ENCODE measurements at places on chromosomes 2 and 18.
A peak's percentile ranks its signal among the peaks of the same experiment; 100 is the strongest.

GRCh38 chr2:14634489-14635390, 2.2 kb downstream of the LRATD1 start:
- peak; percentile 82 for DNase-seq

- no peak for DNase-seq
Observed at GRCh38 chr2:240884221-240884620, 11.7 kb downstream of the MAB21L4 start.

DNA sequence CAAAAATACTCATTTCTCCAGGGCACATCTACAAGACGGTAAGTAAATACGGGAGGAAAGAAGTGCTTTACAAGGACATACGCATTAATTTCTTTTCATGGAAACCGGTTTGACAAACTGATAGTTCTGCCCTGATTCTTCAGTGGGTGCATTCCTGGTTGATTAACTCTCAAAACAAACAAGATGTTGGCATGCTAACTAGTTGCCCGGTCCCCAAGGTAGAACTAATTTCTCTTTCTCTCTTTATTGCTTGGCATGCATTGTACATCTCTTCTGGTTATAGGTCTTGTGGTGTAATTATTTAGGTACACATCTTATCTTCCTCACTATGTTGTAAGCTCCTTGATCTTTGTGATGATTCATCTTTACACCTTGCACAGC, 46.9 kb upstream of the SPATS2L start:
- DNase-seq = no peak

DNA sequence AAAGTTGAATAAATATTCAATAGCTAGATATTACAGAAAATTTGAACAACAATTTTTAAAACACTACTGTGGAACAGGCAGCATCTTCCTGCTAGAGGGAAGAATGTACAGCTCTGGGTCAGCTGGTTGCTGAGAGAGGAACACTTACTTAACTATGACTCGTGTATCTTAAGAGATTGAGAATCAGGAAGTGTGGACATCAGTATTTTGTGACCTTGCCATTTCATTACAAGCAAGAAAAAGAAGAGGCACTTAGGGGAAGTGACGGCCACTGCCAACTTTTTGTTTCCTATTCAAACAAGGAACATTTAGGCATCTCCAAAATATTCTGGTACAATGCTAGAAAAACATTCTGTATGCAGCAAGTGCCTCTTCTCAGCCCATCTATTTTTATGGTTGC, 45.9 kb downstream of the ITPRID2 start:
- DNase-seq = no peak

- no peak for DNase-seq
Observed at GRCh38 chr2:164975891-164976290, 20.6 kb upstream of the SLC38A11 start.

DNA sequence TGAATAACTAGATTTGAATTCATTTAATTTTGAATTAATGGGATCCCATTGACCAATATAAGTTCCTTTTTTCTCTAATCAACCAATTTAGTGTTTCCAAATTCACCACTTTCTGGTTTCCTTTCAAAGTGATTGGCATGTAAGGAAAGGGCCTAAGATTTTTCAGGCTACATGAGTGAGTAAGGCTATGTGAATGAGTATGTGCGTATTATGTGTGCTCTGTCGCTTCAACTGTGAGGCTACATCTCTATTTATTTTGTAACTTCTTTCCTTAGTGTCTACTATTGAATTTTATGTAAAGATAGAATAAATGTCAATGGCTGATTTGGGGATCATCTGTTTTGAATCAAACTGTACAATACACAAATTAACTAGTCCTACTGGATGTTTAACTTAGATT, 110.6 kb downstream of the ABCA12 start:
- DNase-seq = no peak

GRCh38 chr2:197998702-197999101, 194.3 kb downstream of the PLCL1 start:
- no peak for DNase-seq

GRCh38 chr2:179264368-179265081, at the start of gene SESTD1:
TSS of gene SESTD1 (minus strand) at chr2:179264832. CDS start at chr2:179191841, 72,991 bp downstream.
- DNase-seq = peak; percentile 86

DNA sequence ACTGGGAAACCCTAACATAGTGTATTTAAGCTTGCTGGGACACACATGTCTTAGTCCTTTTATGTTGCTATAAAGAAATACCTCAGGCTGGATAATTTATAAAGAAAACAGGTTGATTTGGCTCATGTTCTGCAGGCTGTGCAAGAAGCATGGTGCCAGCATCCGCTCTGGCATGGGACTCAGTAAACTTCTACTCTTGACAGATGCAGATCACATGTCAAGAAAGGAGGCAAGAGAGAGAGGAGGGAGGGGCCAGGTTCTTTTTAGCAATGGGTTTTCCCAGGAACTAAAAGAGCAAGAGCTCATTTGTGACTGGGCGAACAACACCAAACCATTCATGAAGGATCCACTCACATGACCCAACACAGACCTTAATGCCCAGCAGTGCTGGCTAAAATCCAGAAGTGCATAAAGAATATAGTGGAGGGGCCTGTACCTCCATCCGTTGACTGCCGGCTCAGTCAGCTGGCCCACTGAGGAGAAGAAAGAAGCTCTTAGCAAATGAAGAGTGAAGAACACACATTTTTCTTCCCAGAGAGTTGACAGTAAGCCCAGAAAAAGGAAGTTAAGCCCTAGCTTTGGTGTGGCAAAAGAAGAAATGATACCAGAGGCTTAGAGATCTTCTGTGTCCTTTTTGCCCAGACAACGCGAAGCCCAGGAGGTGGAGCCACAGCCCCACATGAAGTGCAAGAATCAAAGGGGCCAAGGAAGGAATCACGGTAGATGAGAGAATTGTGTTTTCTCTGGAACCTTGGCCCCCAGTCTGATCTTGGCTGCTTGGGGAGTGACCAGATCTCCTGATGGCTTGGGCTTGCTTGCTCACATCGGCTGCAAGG, 183.5 kb upstream of the FAM98A start:
- DNase-seq = no peak
